ENCODE measurements at places on chromosomes 2 and 18.

- DNase-seq, result no peak
These were observed 38.9 kb upstream of the LPIN2 start for GRCh38 chr18:3051718-3052410.

- no peak for DNase-seq
These were observed 141.8 kb upstream of the MYT1L start for GRCh38 chr2:2472881-2473280.

GRCh38 chr2:50514901-50515300, 517.0 kb downstream of the NRXN1 start:
- no peak for DNase-seq

GRCh38 chr18:76494231-76495005, 624 bp downstream of the ZNF516 start:
- peak; percentile 37 for DNase-seq

DNA sequence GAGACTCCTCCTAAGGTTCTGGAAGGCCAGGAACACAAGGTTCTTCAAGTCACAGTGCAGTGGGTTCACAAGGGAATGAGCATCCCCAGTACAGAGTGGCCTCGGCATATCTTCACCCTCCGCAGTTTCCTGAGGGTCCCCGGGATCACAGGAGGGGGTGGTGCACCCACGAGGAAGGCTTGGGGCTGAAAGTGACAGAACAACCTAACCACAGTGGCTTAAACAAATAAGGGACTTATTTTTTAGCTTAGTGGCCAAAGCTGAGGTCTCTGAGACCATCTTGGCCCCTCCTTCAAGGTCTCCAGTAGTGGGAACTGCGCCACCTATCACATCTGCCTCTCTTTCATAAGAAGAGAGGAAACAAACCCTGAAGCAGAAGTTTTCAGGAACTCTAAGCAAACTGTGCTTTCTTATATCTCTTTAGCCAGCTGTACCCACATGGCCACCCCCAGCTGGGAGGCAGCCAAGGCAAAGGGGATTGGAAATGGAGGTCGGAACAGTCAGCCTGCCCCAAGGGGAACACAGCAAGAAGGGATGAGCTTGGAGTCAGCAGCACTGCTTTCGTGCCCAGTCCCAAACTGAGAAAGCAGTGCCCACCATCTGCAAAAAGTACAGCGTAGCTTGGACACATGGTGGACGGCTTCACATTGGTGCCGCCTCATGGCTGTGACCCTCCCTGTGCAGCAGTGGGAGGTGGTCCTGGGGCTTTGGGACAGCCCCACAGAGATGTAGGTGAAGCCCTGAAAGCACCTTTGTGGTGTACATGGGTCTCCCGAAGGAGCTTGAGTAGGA, 260.0 kb upstream of the ID2 start:
- DNase-seq, result no peak

- DNase-seq, result no peak
These were observed 63.0 kb downstream of the STK25 start for GRCh38 chr2:241445426-241445825.

DNA sequence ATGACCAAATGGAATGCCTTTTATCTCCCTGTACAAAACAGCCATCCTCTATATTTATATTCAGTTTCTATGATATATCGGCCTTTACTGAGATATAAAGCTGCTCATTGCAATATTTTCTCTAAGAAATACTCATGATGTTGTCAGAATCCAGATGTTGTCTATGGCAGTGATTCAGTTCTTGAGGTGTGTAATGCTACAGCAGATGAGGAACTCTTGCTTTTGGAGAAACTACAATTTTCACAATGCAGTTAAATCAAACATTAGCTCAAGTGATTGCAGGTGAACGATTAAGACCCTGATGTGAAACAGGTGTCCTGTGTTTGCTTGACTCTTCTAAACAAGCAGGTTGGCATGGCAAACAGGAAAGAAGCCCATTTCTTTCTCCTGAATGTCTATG, 256.2 kb upstream of the CDH20 start:
- no peak for DNase-seq

GRCh38 chr2:96521219-96521618, 15.3 kb upstream of the ARID5A start:
- DNase-seq, result no peak

DNA sequence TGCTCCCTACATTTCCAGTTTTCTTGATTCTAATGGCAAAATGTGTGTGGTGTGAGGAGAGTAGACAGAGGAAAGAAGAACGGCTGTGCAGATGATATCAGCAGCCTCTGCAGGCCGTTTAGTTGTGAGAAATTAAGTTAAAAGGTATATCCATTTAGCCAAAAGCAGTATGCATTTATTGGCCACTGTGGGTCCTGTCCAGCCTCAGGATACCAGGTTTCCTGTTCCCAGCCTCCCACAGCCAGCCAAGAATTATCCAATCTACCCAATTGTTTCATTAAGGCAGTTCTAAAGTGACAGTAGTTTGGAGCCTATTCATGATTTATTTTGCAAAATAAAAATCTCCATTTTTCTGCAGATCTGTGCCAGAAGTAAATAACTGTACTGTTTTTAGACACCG, 107.5 kb downstream of the TMEM18 start:
- DNase-seq, result no peak

DNA sequence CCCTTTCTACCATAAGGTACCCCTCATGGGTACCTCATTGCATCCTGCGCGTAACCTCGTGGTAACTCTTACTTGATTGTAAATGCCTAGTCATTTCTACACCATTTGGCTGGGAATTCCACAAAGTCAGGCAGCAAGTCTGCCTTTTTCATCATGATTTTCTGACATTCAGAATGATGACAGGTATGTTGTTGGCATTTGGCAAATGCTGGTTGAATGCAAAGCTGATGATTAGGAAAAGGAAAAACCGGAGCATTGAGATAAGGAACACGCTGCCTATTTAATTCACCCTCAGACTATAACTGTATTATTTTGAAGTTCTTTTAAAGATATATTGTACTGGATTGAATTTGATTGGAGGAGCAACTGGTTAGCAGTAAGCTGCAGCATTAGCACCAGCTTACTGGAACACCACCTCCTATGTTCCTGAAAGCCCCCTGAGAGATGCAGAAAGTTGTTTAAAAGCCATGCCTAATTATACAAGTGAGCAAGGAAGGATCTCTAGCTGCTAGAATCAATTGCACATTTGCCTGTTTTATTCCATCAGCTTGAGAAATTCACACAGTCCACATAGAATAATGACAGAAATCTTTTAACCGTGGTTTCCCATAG, 520.1 kb downstream of the LRP1B start:
- no peak for DNase-seq

DNA sequence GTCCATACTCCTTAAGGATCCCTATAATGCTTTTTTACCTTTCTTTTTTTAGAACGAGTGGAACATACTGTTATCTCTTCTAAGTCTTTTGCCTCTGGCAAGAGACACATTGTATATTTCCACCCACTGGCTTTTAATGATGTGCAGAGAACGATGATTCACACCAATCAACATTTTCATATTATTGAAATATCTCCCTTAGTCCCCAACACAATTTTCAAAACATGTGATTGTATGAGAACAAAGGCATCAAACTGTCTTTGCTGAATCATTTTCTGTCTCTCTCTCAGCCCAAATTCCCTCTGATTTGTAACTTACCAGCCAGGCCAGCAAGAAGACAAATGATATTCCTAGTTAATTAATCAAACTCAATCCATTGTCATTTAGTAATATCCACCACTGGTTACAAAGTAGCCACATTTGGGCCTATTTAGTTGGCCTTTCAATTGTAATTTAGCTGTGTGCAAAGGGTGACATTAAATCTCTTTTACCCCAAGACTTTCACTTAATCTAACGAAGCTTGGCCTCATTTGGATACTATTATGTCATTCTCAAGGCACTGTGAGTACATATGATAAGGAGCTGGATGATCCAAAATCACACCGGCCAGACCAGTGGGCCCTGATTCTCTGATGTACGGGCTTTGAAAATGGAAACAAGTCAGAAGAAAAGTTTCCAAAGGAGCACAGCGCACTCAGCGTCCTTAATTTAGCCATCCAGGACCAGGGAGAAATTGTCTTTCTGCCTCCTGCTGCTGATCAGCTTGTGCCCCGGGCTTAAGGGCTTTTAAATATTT, 185.1 kb downstream of the SCG2 start:
- no peak for DNase-seq

- DNase-seq, result no peak
These were observed 325.5 kb upstream of the HS6ST1 start for GRCh38 chr2:128644156-128644555.

DNA sequence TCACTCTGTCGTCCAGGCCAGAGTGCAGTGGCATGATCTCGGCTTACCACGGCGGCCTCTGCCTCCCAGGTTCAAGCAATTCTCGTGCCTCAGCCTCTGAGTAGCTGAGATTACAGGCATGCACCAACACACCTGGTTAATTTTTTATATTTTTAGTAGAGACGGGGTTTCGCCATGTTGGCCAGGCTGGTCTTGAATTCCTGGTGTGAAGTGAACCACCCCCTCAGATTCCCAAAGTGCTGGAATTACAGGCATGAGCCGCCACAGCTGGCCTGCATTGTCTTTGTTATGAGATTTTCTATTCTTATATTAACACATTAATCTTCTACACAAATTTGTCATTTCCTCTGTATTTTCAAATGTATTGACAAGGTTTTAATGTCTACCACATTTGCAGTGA, 75.2 kb downstream of the SEPTIN10 start:
- no peak for DNase-seq

- no peak for DNase-seq
These were observed 85.6 kb downstream of the SS18 start for GRCh38 chr18:26004832-26005231.

GRCh38 chr2:199744260-199744659, 106.7 kb downstream of the FTCDNL1 start:
- no peak for DNase-seq

DNA sequence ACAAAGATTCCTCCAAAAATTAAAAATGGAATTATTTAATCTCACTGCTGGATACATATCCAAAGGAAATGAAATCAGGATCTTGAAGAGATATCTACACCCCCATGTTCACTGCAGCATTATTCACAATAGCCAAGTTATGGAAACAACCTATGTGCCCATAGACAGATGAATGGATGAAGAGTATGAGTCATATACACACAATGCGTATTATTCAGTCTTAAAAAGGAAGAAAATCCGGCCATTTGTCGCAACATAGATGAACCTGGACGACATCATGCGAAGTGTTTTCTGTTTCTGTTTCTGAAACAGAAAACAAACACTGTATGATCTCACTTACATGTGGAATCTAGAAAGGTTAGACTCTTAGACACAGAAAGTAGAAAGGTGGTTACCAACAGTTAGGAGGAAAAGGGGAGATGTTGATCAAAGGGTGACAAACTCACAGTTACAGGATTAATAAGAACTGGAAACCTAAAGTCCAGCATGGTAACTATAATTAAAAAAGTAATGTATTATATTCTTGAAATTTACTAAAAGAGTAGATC, 87.8 kb upstream of the ERBB4 start:
- DNase-seq, result no peak

- DNase-seq, result no peak
These were observed 46.6 kb upstream of the ATP6V1B1 start for GRCh38 chr2:70888923-70889715.

DNA sequence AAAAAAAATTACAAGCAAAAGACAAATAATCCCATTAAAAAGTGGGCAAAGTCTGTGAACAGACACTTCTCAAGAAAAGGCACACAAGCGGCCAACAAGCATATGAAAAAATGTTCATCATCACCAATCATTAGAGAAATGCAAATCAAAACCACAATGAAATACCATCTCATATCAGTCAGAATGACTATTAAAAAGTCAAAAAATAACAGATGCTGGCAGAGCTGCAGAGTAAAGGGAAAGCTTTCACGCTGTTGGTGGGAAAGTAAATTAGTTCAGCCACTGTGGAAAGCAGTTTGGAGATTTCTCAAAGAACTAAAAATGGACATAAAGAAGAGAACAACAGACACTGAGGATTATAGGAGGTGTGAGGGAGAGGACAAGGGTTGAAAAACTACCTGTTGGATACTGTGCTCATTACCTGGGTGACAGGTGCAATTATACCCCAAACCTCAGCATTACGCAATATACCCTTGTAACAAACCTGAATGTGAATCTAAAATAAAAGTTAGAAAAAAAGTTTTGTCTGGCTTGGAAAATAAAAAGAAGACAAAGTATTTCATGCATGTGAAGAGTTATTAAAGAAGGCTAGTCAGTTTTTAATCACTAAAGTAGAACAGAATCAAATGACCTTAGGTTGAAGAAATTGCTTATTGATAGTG, 8.7 kb upstream of the ACSL3 start:
- DNase-seq, result no peak

GRCh38 chr2:48719480-48720177, 35.9 kb downstream of the LHCGR start:
- DNase-seq, result no peak

DNA sequence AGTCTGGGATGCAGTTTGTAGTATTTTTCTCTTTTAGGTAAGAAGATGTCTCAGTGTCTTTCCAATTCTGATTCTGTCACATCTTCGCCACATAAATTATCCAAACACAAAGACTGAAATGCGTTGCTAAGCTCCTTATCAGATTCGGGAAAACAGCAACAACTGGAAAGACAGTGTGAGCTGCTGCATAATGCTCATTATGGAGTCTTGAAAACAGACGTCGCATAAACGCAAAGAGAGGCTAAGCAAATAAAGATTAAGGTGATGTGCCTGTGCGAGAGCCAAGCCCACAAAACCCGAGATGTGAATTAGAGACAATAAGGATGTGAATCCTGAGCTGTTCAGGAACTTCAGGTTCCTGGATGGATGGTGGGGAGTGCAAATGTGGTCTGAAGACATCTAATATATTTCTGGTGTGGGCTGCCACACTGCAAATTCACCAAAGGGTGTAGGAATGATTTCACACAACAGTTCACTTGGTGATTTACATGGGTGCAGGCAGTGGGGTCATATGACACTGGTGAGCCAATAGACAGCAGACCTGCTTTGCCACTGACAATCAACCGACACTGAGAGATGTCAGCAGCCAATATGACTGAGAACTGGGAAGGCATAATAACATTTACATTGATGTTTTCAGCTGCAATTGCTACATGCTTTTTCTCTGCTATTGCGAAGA, 195.8 kb downstream of the MTX2 start:
- no peak for DNase-seq

- peak; percentile 18 for DNase-seq
These were observed 92.7 kb upstream of the PARD3B start for GRCh38 chr2:204452464-204453023.

DNA sequence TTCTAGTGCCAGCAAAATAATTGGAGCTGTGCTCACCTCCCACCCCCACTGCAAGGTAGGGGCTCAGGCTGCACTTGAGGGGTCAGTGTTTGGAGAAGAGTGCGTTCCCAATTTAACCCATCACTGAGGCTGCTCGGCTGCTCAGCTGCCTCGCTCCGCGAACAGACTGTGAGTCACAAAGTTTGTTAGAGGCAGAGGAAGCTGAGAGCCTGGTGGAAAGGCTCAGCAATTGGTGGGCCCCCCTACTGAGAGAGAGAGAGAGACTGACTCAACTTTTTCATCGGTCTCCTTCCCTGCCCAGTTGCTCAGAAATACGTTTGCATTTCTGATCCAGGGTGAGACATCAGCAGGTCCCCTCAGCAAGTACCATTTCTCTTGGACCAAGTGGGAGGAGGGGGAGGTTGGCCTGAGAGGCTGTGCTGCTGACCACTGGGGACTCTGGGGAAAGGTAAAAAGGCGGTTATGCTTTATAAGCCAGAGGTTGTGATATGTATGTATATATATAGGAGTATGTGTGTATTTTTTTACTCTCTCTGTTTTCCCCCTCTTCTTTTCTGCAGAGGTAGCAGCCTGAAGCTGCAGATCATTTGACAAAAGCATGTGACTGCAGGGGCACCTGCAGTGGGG, 1.5 kb downstream of the EFR3B start:
- no peak for DNase-seq

Data from tibial nerve (tissue), 4 donors.